CD4-positive, alpha-beta T cell treated with Interleukin-17A for 1 hour (primary cell): ENCODE measurements at places on chromosomes 6 and 20.

- peak; percentile 27 for DNase-seq
These were observed 220.8 kb downstream of the TRDN start for GRCh38 chr6:123415844-123416468.

DNA sequence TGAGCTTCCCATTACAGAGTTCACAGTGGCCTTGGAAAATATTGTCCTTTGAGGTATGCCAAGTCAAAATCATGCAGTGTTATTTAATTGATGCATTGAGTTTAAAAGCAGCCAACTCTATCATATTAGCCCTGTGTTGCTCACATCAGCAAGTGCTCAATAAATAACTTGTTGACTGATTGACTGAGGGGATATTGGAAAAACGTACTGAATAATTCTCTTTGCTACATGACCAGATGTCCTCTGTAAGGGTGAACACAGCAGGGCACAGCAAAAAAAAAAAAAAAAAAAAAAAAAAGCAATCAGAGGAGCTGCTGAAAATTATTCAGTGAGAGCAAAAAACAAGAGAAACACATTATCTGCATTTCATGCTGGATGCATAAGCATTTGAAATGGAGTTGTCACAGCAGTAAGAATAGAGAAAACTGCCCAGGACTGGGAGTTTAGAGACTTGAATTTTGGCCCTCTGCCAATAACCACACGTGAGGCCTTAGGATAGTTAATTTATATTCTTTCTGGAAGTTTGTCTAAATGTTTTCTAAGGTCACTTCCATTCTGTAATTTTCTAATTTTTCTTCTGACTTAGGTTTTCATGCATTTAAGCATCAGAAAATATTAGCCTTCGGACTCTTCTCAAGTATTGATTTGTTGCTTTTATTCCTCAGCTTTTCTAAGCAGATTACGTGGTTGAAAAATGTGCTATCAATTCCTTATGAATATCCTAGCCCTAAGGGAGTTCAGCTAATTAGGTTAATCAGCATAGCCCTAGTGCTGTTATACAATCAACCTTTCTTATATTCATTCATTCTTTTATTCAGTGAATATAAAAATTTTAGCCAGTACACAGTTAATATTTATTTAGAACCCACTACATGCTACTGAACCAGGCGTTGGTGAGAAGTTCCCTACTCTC, 246.8 kb upstream of the STXBP5 start:
- no peak for DNase-seq

GRCh38 chr6:55239099-55239498, 64.8 kb downstream of the HCRTR2 start:
- no peak for DNase-seq

DNA sequence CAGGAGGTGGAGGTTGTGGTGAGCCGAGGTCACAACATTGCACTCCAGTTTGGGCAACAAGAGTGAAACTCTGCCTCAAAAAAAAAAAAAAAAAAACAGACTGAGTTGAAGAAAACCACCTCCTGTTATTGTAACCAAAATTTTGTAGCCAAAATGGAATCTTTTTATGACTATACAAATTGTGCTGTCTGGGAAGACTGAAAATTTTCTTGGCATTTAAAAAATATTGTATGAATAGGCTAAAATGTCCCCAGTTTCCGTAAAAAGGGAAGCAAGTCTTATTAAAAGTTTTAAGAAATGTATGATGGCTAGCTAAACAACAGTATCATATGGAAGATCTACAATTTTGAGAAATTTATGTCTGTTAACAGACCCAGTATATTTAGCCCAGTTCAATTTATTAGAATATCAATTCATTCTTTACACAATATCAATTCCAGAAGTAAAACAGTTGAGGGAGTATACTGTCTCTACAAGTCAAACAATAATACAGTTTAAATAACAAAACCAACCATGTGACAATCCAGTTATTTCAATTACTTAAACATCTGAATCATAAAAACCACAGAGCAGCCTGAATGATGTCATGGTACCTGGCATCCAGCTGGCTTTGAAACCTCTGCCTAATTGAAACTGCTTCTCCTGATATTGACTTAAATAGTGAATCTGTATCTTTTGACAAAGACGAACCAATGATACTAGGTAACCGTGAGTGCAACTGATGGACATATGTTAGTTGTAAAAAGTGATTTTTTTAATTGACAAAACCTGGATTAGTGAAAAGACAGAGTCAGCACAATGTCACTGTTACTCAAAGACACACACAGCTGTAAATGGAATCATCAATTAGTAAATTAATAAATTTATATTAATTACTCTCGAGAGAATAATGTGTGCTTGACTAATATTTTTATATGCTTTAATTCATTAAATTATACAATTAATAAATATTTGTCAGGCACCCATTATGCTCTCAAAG, 166.6 kb upstream of the MARCKS start:
- no peak for DNase-seq

DNA sequence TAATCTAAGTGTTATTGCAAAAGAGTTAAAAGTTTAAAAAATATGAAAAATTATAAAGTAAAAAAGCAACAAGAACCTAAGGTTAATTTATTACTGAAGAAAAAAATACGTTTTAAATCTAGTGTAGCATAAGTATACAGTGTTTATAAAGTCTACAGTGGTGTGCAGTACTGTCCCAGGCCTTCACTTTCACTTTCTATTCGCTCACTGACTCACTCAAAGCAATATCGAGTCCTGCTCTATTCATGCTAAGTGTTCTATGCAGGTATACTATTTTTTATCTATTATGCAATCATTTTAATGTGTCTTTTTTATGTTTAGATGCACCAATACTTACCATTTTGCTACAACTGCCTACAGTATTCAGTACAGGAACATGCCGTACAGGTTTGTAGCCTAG, 113.0 kb downstream of the MANEA start:
- no peak for DNase-seq

DNA sequence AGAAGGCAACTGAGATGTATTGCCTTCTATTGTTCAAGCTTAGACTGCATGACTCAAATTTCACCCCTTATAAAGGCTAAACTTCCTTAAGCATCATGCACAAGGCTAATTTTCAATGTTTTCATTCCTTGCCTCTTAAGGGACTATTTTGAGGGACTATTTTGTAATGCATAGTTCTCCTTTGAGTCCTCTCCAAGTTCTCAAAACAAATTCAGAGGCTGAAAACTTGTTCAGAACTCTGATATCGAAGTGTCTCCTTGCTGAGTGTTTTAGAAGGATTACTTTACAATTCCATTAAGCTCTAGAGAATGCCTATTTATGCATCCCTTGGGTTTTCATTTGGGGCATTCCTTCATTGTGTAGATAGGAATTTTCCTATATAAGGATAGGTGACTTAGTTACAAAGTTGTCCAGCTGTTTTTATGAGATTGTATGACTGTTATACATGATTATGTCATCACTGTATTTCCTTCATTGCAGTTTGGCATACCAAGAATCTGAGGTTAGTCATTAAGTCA, 41.7 kb downstream of the COL19A1 start:
- DNase-seq, result no peak

DNA sequence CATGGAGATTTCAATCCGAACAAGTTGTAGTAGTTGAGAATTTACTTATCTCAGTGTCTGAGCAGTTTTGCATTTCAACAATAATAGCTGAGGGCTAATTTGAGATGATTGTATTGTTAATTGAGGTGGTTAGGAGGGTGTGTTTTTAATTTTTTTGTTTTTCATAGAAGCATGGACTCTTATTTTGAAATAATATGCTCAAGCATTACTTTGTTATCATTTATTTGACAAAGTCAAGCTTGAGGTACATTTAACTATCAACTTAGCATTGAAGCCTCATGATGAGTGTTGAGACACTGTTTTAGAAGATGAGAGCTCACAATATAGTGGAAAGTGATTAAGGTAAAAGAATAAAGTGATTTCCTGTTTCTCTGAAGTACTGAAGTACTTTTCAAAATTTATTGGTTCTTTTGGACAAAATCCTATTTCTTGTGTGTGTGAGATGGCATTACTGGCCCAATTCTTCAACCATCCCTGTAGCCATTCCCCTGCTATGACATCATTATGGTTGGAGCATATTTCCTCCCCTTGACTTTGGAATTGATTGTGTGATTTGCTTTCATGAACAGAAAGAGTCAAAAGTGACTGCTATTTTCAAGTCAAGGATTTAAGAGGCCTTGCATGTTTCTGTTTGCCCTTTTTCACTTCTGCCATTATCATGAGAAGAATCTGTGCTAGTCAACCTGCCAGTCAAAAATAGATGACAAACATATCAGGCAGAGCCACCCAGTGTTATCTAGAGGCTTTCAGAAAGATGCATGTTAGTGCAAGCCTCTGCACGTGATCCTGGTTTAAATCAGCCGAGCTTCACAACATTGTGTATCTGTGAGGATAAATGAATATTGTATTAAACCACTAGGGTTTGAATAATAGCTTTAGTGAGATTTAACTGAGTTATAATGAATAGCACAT, 1112.3 kb upstream of the CITED2 start:
- no peak for DNase-seq
